Suppressor macrophage treated with lipopolysaccharide for 4 hours (primary cell): ENCODE measurements at places on chromosomes 12 and 14.
A peak's percentile ranks its signal among the peaks of the same experiment; 100 is the strongest.

DNA sequence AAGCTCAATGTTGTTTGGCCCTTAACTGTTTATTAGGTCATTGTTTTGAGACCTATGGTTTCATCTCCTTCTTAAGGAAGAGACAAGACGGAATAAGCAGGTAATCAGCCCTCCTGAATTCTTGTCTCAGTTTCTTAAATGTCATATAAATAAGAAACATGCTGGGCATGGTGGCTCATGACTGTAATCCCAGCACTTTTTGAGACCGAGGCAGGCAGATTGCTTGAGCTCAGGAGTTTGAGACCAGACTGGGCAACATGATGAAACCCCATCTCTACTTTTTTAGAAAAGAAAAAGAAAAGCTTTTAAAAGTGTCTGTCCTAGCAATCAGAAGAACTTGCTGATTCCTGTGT lies 5.1 kb downstream of the MTRFR start:
- DNase-seq = no peak

GRCh38 chr14:104680056-104680805 lies 9.2 kb upstream of the INF2 start:
- DNase-seq = peak; percentile 71

- no peak for DNase-seq
Measured at GRCh38 chr12:12531194-12531593, 31.5 kb downstream of the DUSP16 start.

DNA sequence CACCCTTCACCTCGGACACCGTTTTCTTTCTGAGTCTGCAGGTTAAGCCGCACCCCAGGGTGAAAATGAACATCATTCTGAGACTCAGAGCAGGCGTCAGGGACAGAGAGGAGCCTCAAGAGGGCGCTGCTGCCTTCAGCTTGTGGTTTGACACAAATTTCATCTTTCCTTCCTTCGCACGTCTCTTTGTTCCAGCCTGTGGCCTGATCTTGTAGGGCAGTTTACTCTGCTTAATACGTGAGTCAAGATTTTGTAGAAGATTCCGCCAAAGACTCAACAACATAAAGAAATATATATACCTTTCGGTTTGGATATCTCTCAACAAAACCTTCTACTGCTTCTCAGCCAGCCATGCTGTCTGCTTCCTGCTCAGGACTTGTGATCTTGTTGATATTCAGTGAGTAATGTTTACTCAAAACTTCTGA lies 329.3 kb upstream of the OR4E1 start:
- peak; percentile 13 for DNase-seq

DNA sequence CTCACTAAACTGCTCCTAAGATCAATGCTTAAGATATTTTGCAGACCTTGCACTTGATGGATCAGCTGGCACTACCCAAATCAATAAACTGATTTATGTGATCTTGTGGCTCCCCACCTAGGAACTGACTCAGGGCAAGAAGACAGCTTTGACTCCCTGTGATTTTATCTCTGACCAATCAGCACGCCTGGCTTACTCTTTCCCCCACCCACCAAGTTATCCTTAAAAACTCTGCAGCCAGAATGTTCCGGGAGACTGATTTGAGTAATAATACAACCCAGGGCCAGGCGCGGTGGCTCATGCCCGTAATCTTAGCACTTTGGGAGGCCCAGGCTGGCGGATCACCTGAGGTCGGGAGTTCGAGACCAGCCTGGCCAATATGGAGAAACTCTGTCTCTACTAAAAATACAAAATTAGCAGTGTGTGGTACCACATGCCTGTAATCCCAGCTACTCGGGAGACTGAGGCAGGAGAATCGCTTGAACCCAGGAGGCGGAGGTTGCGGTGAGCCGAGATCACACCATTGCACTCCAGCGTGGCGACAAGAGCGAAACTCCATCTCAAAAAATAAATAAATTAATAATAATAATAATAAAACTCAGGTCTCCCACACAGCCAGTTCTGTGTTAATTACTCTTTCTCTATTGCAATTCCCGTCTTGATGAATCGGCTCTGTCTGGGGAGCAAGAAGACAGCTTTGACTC lies 12.0 kb downstream of the MORN3 start:
- no peak for DNase-seq

GRCh38 chr12:122318607-122319605 lies 52.6 kb upstream of the VPS33A start:
- peak; percentile 38 for DNase-seq
